ENCODE measurements at places on chromosomes 16 and 17.

DNA sequence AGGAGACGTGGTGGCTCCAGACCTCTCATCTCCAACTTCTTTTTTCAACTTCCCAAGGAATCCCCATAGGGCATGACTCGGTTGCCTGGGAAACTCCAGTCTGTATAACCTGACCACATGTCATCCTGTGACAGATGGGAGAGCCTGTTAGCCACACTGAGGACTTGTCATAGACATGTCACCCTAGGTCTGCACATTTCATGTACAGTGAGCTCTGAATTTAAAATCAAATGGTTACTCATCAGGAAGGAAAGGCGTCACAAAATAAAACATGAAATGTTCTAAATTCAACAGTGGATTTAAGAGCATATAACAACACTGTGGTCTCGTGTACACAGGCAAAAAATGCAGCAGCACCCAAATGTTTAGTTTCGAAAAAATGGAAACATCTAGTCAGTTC, 22.2 kb upstream of the ADAMTS18 start:
- DNase-seq = no peak

GRCh38 chr16:85535352-85536072, 77.6 kb upstream of the GSE1 start:
- no peak for DNase-seq

- DNase-seq = no peak
Observed at GRCh38 chr17:19553036-19553435, 19.4 kb downstream of the SLC47A1 start.

DNA sequence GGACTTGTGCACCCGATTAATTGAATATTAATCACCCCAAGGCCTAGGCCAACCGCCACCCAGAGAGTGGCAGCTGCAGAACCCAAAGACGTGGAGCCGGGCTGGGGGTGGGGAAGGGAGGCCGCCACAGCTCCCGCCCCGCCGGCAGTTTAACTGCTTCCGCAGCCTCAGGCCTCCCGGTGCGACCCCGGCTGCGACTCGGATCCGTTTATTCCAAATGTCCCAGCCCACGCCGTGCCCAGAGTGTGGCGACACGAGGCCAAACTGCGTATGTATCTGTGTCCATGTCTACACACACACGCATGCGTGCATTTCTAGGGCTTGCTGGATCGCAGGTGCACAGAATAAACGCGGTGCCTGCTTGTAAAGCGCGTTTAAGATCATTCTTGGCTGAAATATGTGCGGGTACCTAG, 802 bp upstream of the TOB1 start:
- peak; percentile 46 for DNase-seq

- DNase-seq = peak; percentile 2
Observed at GRCh38 chr16:69566240-69566980, 644 bp downstream of the NFAT5 start.

GRCh38 chr17:13365331-13365730, 236.4 kb downstream of the HS3ST3A1 start:
- DNase-seq = no peak

- no peak for DNase-seq
Observed at GRCh38 chr17:82287868-82288801, 14.6 kb upstream of the CSNK1D start.

GRCh38 chr16:3001316-3001715, 11.4 kb upstream of the CLDN9 start:
- DNase-seq = no peak

DNA sequence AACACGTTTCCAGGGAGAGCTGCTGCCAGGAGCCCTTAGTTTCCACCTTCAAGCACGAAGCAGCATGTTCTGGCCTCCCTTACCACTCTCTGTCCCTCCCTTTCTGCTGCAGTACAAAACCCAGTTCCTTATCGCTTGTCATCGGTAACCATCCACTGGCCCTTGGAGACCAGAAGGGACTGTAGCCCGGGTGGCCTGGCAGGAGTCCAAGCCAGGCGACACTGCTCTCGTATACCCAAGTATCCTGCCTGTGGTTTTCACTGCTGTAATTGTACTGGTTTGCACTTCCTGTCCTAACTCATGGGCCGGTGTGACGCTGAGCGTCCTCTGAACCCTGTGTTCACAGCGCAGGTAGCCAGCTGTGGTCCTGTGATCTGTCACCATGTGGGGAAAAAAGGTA, 81.1 kb downstream of the MAF start:
- no peak for DNase-seq

DNA sequence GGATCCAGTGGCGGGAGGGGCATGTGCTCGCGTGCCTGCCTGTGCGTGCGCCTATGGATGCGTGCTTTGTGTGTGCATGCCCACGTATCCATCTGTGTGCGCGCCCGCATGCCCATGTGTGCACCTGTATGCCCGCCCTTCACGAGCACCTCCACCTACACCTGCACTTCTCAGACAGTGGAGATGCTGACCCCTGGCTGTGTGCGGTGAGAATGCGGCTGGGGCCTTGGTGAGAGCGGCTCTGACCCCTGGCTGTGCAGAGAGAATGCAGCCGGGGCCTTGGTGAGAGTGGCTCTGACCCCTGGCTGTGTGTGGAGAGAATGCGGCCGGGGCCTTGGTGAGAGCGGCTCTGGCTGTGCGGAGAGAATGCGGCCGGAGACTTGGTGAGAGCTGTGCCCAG, 33.9 kb downstream of the AXIN1 start:
- no peak for DNase-seq

DNA sequence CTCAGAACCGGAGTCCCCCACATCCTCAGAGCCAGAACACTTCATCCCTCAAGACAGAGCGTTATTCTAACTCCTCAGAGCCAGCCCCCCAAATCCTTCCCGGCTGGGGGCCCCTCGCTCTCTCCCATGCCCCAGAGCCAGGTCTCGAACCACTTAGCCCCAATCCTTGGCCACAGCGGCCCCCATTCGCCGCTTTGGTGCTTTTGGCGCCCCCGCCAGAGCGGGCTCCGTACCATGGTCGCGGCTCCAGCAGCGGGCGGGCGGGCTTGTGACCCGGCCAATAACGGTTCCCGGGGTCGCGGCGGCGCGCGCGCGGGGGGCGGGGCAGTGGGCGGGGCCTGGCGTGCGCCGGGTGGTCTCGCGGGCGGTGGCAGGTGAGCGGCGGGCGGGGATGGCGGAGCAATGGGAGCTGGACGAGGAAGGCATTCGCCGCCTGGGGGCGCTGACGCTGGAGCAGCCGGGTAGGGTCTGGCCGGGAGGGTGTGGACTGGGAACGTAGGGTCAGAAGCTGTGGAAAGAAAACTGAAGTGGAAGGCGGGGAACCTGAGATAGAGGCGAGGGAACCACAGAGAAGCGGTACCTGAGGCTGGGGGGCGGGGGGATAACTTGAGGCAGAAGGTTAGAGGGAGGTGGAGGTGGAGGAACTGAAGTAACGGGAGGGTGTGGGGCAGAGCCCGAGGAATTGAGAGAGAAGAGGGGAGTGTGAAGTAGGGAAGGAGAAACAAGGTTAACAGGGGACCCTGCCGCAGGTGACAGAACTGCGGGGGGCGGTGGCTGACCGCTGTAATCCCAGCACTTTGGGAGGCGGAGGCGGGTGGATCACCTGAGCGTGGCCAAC, at the start of the genes KCTD19 and LRRC36:
TSS of gene KCTD19 (minus strand) at position 270 of the 838 bp plus-strand sequence. CDS start at position 236, 34 bp downstream.
TSS of gene LRRC36 (plus strand) at position 344 of the 838 bp plus-strand sequence. CDS start at position 392, 48 bp downstream.
- DNase-seq = peak; percentile 5

GRCh38 chr16:81765969-81766368, 13.1 kb upstream of the PLCG2 start:
- DNase-seq = no peak

DNA sequence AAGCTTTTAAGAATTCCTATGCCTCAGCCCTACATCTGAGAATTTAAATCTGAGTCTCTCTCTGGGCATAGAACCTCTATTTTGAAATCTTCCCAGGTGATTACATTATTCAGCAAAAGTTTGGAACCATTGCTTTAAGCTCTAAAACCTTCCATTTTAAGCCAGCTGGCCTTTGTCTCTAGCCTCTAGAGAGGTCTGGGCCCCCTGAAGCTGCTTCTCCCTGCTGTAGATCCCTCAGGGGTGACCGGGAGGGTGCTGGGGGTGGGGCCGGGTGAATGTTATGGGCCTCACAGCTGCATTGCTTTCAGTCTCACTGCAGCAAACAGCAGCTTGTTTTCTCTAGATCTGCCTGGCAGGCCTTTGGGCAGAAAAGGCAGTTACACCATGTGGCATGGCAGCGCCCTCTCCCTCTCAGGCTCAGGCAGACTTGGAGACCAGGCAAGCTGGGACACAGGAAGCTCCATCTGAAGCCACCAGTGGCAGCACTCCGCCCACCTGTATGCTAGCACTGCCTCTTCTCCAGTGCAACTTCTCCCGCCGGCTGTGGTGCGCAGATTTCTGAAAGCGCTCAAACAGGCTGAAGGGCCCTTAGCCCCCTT, 66.3 kb downstream of the MPRIP start:
- no peak for DNase-seq

GRCh38 chr16:83926726-83927397, 26.2 kb upstream of the OSGIN1 start:
- DNase-seq = peak; percentile 20

- DNase-seq = no peak
Observed at GRCh38 chr17:41352597-41353366, 2.2 kb upstream of the KRT33A start.

DNA sequence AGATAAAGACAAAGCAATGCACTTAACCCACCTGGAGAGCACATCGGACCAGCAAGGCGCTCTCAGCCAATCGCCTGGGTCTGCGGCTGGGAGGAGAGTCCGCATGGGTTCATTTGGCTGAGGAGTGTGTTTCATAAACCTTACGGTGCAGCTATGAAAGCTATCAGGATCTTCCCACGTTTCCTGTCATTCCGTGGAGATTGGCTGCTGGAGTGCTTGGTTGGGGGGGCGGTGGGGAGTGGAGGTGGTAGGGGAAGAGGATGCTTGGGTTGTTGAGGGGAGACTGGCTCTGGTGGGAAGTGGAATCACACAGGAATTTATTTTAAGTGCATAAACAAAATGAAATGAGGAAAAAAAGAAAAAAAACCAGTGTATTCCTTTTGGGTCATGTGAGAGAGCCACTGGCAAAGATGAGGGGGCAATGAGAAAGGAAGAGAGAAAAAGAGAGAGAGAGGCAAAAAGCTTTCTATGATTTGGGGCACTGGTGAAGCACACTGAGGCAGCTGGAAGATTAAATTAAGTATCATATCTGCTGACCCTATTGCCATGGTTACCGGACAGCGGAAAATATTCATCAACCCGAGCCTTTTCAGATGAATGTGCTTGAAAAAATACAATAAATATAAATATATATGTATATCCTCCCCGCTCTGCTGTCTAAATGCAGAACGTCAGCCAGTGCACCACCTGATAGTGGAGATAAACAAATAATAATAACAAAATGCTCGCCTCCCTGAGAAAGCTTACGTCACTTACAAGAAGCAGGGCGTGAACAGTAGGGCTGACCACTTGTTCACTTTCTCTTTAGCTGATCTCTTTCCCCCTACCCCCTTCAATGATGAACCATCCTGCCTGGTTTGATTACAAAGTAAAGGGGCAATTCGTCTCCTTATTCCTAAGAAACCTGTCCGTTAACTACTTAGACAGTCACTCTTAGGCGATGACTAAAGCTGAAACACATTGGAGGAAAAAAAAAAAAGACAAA, 457.0 kb upstream of the ZFHX3 start:
- DNase-seq = no peak

DNA sequence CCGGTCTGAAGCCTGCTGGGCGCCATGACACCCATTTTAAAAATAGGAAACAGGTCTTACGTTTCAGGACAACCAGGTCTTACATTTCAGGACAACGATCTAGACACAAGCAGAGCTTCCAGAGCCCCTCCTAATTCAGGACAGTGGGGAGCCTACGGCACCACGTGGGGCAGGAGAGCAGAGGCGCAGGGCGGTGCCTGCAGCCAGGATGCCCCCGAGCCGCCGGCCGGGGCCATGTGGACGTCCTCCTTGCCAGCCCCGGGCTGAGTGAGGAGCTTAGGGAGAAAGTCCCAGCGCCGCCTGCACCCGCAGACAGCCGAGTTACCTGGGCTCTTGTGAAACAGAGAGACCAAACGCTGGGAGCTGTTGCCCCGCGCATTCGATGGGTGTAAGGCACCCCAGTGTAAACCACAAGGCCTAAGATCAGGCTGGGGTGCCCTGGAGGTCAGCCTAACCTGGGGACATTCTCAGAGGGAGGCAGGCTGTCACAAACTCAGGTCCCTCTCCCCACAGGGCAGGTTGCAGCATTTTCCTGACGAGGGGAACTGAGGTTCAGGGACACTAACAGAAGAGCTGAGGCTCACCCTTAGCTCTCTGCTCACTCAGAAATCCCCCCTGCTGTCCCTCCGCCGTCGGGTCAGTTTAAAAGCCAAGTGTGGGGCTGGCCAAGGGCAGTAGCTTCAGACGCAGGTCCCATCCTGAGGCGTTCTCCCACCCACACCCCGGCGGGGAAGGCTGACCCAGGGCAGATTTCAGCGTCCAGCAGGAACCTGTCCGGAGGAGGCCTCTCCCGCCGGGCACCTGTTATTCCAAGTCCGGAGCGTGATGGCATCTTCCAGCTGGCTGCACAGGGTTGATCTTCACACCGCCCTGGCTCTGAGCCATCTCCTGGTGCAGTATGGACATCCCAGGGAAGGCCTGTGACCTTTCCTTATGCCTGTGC, 1.8 kb upstream of the NOTUM start:
- DNase-seq = no peak

DNA sequence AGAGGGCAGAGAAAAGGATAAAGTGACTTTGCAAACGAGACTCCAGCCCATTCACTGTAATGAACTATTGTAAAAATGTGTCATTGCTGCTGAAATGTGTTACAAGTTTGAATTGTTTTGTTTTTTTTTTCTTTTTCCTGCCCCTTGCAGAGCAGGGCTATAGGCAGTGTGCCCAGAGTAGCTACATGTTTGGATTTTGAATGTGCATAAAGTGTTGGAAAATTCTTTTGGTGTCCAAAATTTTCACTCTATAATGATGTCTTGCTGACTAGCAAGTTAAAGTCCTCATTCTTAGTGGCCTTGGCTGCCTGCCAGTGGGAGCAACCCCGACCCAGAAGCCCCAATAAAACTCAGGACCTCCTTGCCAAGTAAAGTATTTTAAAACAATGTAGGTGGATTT, 66.5 kb downstream of the IGF2BP1 start:
- peak; percentile 44 for DNase-seq

- peak; percentile 31 for DNase-seq
Observed at GRCh38 chr17:70521821-70522256, 352.5 kb downstream of the KCNJ2 start.

DNA sequence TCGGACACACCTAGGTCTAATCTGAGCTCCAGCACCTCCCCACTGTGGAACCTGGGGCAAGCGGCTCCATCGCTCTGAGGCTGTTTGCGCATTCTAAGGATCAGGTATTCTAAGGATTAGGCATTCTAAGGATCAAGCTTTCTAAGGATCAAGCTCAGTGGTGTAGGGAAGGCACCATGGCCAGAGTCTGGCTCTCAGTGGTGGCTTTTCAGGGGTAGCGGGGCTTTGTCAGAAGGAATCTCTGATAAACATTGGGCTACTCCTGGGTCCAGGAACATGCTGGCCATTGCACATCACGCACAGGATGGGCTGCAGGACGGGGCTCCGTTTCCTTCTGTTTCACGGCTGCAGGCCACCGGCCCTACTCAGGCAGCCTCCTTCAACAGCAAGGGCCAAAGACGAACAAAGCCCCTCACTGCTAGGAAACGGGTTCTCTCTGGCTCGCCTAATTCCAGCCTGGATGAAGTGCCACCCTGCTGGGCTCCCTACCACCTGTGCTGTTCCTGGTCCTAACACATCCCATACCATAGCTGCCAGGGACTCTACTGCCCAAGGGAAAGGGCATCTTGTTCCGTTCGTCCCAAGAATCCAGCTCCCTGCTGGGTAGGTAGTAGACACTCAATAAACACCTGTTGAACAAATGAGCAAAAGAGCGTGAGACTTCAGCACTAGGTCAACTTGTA, 5.5 kb downstream of the C1QTNF1 start:
- DNase-seq = no peak

Data from astrocyte of the cerebellum (primary cell).